ENCODE measurements at places on chromosomes 5 and 9. TPM values are rescaled to one million over a fixed set of nuclear protein-coding genes. Genes with fewer than 3 reads are reported as not detected.

The BTNL8 gene
- 0.14 TPM for total RNA-seq

The CARTPT gene
- not detected for total RNA-seq

The C9orf50 gene
- total RNA-seq = not detected

DNA sequence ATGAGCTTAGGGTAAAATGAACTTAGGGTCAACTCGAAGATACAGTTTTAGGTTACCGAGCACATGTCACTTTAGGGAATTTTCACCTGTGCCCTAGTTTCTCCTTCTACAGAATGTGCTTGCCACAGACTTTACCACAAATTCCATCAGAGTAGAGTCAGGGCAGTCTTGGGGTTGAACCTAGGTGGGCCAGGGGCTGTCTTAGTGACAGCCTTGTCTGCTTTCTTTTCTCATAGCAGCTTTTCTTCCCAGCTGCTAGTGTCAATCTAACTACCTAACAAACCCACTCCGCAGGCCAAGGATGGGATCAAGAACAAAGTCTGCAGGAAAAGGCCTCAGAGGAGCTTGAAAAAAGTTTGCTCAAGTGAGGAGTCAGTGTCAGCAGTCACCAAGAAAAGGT is 458.1 kb upstream of the CDH18 start:
- no peak for DNase-seq

GRCh38 chr5:65192331-65192730 is 289.4 kb downstream of the ADAMTS6 start:
- no peak for DNase-seq

DNA sequence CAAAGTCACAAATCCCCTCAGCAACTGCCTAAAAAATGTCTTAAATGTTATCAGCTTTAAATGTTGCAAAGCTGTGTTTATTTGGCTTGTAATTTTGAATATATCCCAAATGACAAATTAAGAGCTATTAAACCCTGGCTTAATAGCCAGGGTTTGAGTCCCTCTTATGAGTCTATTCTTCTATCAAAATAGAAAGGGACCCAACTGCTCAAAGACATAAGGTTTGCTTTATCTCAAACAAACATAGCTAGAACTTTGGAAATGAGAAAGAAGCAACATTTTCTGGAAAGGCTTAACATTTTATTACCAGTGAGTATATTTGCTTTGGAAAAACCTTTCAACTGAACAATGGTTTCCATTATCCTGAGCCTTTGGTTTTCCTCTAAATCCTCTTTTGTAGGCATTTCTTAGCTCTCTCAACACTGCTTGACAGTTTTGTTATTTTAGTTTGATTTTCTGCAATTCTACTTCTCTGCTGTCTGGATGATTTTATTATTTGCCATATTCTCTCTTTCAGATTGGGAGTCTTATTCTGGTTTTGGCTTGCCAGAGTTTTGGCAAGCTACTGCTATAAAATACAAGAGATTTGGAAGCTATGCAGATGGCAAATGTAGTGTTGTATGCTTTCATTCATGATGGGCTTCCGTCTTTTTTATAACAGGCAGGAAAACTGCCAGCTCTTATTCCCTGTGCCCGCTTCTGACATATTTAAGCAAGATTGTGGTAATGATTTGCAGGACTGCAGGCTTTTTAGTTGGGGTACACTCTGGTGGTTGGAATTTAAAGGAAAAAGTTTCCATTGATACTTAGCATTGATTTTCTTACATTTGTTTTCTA is 734.9 kb downstream of the DTWD2 start:
- DNase-seq = no peak

DNA sequence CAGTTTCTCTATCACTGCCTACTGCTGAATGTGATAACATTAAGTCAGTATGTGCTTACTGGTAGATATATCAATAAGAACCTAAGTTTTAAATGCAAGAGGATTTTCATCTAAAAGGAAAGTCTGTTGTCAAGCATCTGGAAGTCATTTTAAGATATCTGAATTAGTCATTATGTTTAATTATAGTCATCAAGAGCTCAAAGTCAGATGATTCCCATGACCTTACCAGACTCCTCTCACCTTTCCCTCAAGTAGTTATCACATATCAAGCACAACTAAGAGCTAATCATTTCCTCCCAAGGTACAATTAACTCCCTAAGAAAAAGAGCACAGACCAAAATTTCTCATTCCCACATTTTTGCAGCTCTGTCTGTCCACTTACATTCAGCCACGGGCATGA is 45.5 kb downstream of the PUM3 start:
- no peak for DNase-seq

DNA sequence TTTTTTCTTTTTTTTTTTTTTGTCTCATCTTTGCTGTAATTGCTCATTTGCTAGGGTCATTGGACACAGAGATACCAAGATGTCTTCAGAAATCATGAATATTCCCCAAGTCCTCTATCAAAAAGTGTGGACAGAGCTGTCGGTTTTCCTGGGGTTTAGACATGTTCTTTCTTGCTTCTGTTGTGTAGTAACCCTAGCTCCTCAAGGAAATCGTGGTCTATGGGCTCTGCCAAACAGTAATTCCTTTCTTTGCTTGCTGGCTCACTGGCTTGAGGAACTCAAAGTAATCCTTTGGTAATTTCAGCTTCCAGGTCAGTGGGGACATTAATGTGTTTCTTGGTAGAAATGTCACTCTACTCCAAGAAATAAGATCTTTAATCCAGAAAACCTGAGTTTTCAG is 101.7 kb downstream of the TMC1 start:
- no peak for DNase-seq

DNA sequence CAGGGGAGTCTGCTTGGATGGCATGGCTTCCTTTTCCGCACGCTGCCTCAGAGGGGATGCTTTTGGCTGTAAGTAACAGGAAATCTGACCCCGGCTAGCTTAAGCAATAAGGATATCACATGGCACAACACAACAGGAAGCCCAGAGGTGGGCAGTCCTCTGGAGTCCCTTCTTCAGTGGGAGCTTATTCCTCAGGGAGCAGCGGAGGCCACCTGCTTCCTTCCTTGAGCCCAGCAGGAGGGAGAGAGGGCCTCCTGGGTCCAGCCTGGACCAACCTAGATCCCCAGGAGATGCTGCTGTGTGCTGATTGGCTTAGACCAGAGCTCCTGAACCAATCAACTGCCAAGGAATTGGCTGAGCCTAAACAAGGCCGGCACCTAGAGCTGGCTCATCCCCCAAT is 66.3 kb downstream of the C9orf50 start:
- DNase-seq = no peak

DNA sequence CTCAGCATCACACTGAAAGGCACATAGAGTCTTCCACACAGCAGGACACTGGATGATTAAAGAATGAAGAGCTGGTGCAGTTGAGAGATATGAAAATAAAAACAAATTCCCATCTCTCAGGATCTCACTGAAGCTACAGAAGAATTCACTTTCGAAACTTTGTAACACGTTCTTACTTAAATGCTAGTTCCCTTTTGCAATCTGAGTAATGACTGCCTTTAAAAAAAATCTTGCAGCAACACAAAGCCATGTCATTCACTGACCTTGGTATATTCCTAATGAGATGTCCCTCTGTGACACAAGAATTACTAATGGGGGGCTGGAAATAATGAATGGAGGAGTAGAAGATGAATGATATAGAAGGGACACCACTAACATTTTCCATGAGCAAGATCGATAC is 201.8 kb downstream of the GLIS3 start:
- DNase-seq = no peak
